Right forelimb (tissue), 1 donor: ENCODE measurements at places on chromosomes 12 and 14.

DNA sequence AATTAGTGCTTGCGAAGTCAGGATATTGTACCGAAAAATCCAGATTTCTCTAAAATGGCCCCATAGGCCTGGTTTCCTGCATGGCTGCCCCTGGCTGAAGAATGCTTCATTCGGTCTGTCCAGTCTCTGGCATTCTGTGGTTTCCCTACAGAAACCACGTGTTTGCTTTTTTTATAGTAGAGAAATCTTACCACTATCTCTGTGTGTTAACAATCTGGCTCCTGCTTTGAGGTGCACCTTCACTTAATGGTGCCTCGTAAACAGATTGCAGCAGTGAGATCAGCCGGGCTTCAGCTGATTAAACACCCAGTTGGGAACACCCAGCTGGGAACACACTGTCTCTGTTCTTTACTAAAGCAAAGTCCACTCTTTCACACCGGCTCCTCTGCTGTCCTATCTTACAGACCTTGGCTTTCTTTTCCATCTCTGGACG lies 6.7 kb upstream of the DNAAF2 start:
- DNase-seq = no peak

GRCh38 chr12:91179315-91179714 lies 3.3 kb downstream of the DCN start:
- DNase-seq = peak; percentile 48

DNA sequence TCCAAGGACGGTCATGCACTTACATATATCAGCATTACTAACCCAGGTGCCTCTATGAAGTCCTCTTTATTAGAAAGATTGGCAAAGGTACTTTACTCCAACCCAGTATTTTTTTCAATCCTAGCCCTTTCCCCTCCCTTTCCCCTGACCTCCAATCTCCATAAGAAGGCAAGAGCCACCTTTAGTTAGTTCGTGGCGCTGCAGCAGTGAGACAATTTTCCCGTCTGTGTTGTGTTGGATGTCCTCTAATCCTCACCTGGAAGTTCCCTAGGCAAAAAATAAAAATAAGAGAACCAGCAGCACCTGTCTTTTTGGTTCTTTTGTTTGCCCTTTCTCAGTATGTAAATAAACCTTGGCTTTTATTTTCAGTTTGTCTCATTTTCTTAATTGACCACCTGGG lies 439.6 kb upstream of the LRFN5 start:
- no peak for DNase-seq

GRCh38 chr14:75278422-75279152 lies at the start of gene FOS:
Gene FOS, plus strand, starts transcription at chr14:75278828. Its CDS starts 155 bp downstream, at chr14:75278983.
- peak; percentile 98 for DNase-seq

GRCh38 chr12:107681455-107681835 lies 4.2 kb upstream of the PWP1 start:
- no peak for DNase-seq

DNA sequence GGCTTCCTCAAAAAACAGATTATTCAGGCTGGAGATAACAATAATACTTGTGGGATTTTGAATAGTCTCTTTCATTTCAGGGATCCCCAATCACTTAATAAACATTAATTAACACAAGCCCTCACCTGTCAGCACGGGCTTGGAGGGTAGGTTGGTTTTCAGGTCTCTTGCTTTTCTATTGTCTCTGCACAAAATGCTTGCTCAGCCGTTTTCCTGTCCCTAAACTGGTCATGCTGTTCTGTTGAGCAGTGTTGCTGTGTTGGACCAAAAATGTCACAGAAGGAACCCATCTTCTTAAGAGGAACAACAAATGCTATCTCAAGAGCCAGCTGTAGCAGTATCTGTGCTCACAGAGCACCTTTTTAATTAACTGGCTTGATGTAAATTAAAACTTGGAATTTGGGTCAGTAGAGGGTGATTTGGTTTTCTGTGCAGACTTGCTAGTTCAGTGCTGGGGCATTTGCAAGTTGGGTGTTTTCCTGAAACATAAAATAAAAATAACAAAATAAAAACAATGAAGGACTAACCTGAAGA lies 231.8 kb upstream of the CRY1 start:
- no peak for DNase-seq
